ENCODE measurements at places on chromosomes 7 and 10.

- DNase-seq = no peak
These were observed 28.1 kb upstream of the ELOVL3 start for GRCh38 chr10:102198027-102198426.

DNA sequence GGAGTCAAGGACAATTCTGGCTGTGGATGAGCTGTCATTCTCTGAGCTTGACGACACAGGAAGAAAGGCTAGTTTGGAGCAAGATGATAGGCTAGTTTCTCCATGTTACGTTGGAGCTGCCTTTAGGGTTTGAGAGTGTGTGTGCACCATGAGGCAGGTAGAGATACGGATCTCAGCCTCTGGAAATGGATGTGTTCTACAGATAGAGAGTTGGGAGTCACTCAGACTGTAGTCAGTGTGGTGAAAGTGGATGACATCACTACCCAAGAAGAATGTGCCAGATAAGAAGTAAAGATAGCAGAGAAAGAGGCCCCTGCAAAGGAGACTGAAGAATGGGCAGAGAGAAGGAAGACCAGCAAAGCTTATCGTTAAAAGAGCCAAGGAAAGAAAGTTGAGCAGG is 42.4 kb downstream of the PNLIPRP3 start:
- no peak for DNase-seq

- no peak for DNase-seq
These were observed 171.0 kb downstream of the SEM1 start for GRCh38 chr7:96538632-96539031.

DNA sequence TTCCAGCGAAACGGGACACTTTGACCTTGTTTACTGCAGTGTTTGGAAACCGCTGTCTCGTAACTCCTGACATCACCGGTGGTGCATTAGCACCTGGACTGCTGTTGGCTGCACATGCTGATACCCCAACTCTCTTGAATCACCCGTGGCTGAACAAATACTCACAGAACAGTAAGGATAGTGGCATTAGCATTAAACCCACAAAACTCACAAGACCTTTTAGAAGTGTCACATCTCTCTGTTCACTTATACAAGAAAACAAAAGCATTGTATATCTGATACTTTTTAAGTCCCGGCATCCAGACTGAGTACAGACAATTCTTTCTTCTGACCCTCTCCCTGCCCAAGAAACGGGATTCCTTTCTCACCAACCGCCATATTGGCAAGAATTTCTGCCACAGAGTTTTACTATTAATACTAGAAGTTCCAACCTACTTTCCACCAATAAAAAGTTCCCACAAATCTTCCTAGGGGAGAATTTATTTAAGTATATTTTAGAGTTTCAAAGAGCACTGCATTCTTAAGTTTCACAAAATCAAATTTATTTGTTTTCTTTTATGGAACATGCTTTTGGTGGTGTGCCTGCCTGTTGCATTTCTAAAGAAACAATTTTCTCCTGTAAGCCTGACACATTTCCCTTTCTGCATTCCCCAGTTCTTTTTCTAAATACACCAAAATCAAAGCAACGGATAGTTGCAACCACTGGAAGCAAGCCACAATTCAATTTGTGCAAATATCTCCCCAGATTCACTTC is 208.4 kb upstream of the KLF14 start:
- no peak for DNase-seq

- no peak for DNase-seq
These were observed 124.3 kb downstream of the SKIDA1 start for GRCh38 chr10:21401196-21401595.

DNA sequence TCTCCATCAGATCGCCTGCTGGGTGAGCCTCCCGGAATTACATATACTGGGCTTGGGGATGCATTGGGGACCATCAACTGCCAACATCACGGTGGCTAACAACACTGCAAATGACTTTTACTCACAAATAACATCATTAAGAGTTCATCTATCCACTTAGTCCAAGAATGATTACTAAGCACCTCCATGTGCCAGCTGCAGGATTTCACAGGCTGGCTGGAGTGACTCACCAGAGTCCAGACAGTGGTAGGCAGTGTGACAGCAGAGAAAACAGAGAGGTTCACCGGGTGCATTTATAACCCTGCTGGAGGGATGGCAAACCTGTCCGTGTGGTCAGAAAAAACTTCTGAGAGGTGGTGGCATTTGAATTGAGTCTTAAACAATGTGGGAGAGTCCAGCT is 3.2 kb upstream of the IGFBP3 start:
- no peak for DNase-seq

GRCh38 chr7:30145426-30145970 is 10.7 kb downstream of the MTURN start:
- DNase-seq = no peak

DNA sequence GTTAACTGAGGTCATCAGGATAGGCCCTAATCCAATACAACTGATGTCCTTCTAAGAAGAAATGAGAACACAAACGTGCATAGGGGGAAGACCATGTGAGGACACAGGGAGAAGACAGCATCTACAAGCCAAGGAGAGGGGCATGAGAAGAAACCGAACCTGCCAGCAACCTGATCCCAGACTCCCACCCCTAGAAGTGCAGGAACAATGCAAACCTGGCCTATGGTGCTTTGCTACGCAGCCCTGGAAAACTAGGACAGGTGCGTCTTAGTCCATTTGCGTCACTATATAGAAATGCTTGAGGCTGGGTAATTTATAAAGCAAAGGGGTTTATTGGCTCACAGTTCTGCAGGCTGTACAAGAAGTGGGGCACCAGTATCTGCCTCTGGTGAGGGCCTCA is 322.6 kb upstream of the ZNF32 start:
- DNase-seq = no peak

- peak; percentile 100 for DNase-seq
These were observed 146.9 kb downstream of the GPR85 start for GRCh38 chr7:112939574-112940313.

GRCh38 chr7:112882991-112883390 is 92.8 kb upstream of the TMEM168 start:
- no peak for DNase-seq

DNA sequence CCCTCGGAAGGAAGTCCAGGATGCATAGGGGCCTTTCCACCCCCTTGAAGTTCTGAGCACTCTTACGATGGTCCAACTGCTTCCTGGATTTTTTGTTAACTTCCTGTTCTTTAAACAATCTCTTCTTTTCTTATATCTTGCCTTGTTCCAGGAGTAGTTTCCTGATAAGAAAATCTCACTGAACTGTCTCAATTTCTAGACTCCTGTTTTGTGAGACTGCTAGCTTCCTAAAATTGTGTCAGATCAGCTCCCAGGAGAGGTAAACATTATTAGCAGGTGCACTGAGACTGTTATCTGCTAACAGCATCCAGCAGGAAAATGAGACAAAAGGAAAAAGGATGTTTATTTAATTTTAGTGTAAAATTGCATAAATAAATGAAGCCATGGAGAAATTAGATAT is 106.2 kb upstream of the PITRM1 start:
- no peak for DNase-seq

DNA sequence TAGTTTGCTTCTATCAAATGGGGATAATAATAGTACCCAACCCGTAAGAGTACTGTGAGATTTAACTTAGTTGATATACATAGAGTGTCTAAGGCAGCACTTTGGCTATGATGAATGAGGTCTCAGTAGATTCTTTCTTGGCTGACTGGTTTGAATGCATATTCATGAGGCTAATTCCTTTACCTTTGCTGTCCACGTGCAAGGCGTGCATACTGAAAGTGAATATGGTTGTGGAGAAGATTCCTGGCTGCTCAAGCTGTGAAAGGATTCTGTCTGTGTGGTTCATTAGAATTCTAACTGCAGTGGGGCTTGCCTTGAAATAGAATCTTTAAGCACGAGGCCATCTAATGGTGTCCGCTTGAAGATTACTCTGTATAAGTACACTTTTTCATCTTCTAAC is 110.3 kb downstream of the SEC23IP start:
- DNase-seq = no peak

DNA sequence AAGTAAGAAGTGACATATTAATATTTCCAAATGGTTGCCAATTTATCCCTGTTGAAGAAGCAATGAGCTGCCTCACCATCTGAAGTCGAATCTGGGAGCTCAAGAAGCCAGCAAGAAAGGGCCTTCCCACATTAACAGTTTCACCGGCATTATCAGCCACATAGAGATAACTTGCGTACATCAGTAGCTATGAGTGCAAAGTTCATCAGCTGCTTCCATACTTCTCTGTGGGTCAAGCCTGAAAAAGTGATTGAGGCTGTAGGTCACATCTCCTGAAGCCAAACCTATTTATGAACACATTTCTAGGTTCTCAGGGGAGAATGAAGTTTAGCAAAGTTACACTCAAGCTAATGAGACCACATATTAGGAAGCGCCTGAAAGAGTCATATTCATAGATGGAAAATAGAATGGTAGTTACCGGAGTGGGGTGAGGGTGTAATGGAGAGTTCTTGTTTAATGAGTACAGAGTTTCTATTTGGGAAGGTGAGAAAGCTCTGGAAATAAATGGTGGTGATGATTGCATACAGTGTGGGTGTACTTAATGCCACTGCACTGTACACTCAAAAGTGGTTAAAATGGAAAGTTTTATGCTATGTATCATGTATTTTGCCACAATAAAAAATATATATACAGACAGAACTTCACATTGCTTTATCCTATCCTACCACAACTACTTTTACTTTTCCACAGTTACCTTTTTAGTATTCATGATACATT is 189.3 kb upstream of the SP4 start:
- no peak for DNase-seq

DNA sequence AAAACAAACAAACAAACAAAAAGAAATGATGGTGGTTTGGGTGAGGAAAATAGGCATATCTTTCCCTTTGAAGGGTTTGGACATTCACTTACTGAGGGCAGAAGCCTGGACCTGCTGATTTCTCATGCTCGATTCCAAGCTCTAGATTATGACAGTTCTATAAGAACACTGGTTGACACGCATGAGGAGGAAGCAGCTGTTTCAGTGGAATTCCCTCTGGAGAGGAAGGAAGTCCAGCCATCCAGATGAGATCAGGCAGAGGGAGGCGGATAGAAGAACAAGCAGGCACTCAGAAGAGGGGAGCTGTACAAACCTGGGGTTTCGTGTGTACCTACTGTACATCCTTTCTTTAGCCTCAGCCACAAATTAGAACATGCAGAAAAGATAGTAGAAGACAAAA is 691.9 kb downstream of the INHBA start:
- DNase-seq = no peak

DNA sequence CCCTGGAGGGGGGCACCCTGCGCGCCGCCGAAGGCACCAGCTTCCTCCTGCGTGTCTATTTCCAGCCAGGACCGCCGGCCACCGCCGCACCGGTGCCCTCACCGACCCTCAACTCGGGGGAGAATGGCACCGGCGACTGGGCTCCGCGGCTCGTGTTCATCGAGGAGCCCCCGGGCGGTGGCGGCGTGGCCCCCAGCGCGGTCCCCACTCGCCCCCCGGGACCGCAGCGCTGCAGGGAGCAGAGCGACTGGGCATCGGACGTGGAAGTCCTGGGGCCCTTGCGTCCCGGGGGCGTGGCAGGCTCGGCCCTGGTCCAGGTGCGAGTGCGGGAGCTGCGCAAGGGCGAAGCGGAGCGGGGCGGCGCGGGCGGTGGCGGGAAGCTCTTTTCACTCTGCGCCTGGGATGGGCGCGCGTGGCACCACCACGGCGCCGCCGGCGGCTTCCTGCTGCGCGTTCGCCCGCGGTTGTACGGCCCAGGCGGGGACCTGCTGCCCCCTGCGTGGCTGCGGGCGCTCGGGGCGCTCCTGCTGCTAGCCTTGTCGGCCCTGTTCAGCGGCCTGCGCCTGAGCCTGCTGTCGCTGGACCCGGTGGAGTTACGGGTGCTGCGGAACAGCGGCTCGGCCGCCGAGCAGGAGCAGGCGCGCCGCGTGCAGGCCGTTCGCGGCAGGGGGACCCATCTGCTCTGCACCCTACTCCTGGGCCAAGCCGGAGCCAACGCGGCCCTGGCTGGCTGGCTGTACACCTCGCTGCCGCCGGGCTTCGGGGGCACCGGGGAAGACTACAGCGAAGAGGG is 594 bp downstream of the CNNM1 start:
- no peak for DNase-seq

Data from chondrocyte (in vitro differentiated cells).